ENCODE measurements at places on chromosomes 13 and 19.
A peak's percentile ranks its signal among the peaks of the same experiment; 100 is the strongest.

DNA sequence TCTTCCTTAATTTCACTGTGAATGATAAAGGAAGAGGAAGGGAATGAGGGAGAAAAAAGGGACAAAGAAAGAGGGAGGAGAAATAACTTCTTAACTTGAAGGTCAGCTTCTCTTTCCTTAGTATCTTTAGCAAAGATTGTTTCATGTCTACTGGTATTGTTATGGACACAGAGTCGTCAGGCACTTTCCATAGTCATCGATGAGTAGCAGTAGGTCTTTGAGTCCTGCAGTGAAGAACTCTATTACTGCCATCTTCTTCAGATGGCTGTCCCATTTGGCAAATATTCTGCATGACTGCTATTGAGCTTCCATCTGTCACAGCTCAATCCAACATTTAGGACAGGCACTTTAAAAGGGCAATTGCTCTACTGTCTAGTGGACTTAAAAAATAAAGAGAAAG, 2463.1 kb downstream of the PCDH9 start:
- DNase-seq: no peak

DNA sequence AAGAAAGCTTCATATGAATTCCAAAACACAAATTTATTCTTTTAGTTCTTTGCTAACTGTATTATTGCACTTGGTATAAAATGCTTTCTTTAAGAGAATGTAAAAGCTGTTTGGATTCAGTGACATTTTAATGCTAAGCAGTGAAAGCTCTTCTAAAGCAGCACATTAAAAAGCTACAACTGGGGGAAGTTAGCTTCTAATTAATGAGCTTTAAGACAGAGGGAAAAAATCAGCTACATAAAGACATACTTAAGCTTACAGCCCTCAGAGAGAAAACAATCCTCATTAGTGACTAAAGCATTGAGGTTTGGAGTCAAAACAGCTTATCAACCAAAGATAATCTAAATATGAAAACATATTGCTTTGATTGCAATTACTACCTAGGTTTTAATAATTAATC, 1222.2 kb upstream of the SPRY2 start:
- DNase-seq: no peak

DNA sequence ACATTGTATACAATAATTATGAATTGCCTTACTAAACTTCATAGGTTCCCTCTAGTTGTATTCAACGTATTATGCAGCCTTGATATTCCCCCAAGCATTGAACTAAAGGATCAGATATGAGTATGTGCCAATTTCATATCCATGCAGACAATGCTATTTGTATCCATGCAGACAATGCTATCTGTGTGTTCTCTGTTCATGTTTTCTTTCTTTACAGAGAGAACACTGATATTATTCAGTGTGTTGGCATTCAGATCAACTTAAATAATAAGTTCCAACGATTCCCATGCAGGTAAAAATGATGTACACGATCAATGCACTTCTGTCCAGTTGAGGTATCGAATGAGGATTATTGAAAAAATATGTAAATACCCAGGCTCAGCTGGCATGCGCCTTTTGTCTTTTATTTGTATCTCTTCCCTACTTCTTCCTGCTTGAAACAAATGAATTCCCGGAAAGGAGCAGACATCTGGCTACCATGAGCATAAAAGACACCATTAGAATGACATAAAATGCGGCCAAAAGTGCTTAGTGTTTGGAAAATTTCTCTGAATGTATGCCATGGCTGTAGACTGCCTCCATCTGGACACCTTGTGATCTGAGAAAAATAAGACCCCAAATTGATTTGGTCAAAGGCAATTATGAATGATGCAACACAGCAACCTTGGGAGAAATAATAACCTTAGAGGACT, 731.5 kb downstream of the SLITRK1 start:
- no peak for DNase-seq

DNA sequence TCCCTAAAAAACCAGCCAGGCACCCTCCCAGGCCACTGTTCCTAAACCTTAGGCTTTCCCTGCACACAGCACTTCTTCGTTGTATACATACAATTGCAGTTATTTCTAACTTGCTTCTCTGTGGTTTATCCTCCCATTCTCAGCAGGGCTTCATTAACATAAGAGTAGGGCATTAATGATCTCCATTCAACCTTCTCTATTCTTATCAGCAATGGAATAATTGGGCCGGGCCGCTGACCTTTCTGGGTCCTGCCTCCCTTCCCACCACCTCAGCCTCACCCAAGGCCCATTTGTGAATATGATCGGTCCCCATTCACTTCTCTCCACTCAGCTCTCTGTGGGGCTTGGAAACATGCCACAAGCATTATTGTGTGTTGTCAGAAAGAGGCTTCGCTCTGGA, 184.2 kb downstream of the SUCLA2 start:
- DNase-seq: no peak

GRCh38 chr13:33355201-33355895, 69.8 kb upstream of the STARD13 start:
- DNase-seq: no peak

- DNase-seq: no peak
Measured at GRCh38 chr19:51089786-51090185, 7.1 kb upstream of the KLK14 start.

DNA sequence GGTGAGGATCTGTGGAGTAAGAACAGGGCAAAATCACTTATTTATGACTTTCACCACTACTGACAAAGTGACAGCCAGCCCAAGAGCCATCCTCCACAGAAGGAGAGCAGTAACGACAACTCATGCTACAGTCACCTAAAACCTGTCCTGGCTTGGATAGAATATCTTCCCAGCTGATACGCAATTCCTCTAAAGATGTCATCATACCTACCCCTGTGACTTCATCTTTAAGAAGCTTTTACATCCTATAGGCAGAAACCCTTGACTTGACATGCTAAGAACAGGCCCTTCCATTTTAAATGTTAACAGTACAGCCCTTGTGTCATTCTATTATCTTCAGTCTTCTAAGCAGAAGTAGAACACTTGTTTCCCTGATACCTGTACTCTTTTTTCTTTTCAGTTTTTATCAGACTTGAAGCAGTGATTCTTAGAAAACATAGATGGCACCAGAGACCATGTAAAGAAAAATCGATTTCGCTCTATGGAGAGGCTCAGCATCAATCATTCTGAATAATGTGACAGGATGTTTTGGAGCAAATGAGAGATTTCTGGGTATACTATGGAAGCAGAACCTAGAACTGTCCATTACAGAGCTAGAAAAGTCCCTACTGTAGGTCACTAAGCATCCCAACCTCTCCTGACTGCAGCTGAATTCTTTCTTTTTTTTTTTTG, 20.1 kb downstream of the STOML3 start:
- no peak for DNase-seq

GRCh38 chr13:90757127-90757680, 590.3 kb upstream of the MIR17HG start:
- DNase-seq: no peak

- DNase-seq: no peak
Measured at GRCh38 chr19:46759817-46760333, 13.6 kb upstream of the STRN4 start.

DNA sequence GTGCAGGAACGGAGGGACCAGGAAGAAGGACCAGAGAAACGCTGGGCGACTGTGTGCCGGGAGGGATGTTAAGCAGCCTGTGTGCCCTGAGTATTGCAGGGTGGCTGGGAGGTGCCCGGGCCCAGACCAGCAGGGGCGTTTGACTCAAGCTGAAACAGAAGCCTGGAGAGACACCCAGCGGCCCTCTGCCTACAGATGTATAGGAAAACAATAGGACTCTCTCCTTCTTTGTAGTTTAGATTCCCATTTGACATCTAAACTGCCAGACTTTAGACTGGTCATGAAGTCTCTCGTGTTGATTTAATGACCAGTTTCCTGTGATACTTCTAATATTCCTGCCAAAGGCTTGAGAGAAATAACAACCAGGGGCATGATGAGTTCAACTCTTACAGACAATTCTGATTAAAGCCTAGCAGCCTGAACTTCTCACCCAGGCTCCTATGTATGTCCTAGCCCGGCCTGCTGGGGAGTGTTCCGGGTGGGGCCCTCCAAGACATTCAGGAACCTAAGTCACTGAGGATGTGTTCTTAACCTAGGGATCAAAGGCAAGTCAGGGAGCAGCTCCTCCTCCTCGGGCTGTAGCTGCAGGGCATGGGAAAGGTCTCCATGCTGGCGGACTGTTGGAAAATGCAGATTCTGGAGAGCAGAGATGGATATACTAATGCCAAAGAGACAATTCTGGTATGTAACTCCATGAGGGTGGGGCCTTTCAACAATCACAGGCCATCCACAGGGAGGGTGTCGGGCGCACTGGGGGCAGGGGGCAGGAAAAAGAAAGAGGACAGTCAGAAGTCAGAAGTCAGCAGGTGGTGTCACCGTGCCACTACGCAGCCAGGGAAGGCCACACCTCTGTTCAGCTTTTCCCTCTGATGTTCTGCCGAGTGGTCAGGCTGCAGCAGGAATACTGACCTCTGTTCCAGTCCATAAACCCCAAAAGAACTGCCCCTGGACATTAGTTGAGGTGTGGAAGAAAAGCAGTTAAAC, 131.8 kb downstream of the STARD13 start:
- peak; percentile 75 for DNase-seq

GRCh38 chr19:984165-984967, at the start of gene WDR18:
Gene WDR18, plus strand, starts transcription at chr19:984345. Its CDS starts 9 bp downstream, at chr19:984354.
- peak; percentile 98 for DNase-seq

DNA sequence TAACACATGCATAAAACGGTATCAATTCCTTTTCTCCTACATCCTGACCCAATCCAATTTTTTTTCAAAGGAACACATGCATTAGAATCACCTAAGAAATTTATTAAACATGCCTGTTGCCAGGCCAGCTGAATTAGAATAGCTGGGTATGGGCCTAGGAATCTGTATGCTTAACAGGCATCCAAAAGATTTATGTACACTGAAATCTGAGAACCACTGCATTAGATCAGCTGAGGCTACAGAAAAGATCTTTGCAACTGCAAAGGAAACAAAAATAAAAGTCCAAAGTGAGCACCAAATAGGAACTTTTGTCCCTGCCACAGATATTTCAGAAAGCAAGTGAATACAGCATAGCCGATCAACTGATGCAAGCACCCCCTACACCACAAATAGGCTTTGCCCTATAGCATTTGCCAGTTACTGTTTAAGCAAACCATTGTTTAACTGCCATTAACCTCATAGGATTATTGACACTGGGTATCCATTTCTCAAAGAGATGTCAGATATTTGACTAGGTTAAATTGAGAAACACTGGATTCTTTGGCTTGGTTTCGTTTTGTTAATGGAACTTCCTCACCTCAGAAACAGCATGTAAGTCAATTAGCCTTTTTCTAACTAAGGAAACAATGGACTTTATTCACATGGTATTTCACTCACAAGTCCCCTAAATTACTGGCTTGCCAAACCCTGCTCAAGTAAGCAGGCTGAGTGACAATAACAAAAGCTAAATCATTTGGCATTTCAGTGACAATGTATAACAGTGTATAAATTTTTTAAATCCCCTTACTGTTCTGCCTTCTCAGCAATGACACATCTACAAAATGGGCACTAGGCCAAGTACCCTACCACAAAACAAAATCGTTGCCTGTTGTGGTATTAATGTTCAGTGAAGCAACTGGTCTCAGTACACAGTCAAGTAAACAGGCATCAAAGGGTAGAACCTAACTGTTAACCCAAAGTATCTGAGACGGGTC, 67.8 kb downstream of the SUCLA2 start:
- no peak for DNase-seq

DNA sequence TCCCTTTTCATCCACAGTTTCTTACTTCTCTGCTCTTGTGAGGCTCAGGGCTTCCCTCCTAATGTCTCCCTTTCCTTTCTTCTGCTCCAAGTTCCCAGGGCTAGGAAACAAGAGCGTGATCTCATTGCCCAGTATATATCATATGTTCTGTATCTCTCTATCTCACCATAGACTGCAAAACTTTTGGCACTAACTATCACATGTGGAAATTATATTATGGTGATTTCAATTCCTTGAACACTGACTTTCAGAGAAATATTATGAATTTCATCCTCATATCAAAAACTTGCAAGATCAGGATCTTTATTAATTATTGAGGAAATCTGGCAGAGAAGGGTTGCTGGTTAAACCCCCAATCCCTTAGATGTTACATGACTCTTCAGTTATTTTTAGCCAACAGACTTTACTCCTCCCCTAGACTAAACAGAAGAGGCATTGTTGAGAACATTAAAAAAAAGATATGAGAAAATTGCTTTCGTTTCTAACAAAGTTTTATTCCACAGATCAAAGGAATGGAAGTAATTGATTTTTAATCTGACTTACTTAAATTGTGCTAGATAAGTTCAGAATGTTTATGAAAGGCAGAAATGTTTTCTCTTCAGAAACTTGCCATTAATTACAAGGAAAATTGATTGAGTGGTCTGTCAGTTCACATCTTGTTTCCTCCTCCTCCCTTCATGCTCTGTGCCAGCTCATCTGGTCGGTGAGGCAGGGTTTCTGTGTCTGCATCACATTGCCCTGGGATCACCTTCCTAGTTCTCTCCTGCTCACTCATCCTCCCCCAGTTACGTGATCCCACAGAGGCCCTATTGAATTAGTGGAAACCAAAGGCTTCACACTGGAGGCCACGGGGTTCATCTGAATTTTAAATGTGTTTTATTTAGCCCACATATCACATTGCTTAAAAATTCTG, 378.5 kb downstream of the LMO7 start:
- no peak for DNase-seq

GRCh38 chr13:113607056-113607888, 22.7 kb downstream of the TFDP1 start:
- DNase-seq: peak; percentile 59

DNA sequence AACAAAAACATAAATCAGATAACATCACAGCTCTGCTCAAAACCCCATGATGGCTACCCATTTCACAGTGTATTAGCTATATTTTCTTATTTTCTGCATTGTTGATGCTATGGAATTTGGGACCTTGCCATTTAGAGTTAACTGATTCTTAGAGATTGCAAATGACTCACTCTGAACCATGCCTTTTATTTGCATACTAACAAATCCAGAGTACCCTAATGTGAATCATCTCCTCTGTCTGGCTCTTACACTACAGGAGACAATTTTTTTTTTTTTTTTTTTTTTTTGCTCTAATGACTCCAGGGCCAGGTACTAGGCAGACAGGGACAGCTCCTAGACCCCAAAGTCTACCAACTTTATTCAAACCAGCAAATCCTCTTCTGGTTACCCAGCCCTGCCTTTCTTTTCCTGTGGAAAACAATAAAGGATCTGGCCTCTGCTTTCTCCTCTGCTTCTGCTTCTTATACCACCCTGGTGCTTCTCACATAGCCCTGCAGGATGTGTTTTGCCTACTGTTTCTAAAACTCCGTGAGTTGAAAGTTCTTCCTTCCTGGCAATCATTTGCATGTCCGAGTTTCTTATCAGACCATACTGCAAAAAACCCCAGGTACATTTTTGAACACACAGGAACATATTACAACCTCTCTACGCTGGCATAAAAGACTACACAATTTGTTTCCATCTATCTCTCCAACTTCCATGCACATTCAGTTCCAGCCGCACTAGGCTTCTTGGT, 10.6 kb upstream of the ZNF460 start:
- no peak for DNase-seq

DNA sequence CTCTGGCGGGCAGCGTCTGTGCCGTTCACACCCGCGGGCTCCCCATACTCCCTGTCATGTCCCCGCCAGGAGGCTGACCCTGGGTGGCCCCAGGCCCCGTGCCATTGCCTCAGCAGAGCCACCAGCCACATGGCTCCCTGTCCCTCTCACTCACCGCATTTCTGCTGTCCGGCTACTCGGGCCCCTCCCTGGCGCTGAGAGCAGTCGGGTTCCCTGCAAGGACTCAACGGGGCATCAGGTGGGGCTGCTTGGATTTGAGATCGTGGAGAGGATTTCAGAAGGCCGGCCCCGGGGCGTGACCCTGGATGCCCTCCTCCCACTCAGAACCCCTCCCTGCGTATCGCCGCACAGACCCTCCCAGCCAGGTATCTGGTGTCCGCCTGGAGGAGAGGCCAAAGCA, 142.1 kb downstream of the KDM4B start:
- DNase-seq: no peak

Measured in right cardiac atrium (tissue), 5 donors.